8988T (cell line): ENCODE measurements at places on chromosomes 2 and 18.

- DNase-seq: no peak
Observed at GRCh38 chr2:180319586-180320405, 312.7 kb upstream of the CWC22 start.

DNA sequence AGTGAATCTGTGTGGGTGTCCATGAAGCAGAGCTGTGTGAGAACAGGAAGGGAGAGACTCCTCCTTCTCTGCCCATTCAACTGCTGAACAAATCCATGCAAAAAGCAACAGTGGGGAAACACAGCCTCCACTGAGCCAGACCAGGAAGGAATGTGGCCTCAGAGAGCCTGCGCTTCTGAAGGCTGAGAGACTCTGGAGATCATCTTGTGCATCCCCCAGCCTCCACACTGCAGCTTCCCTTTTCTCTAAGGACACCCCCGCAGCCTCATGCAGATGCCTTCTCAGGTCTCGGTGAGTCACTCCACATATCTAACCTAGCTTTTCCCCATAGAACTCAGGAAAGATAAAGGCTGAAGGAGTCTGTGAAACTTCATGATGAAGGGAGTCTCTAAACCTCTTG, 402.9 kb downstream of the TNS1 start:
- DNase-seq: no peak

GRCh38 chr2:143282684-143283083, 153.5 kb downstream of the ARHGAP15 start:
- DNase-seq: no peak

DNA sequence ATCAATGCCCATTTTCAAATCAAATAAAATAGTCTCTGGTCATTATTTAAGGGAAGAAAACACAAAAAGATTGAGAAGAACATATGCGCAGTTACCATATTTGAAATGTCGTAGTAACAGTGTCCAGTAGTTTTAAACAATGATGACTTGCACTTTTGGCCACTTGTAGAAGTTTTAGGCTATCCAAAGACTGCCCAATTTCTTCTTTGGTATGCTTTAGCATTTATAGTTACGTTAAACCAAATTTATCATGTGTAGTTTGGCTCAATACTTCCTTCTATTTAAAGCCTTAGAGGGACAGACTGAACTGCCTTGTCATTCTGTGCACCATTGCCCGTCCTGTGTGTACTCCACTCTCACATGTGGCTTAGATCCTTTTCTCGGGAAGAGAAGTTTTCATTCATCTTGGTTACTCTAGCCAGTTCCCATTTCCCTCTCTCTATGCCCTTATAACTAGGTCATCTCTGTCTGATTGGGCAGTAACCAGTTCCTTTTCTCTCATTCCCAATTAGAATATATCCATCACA, 84.8 kb upstream of the TTN start:
- no peak for DNase-seq

DNA sequence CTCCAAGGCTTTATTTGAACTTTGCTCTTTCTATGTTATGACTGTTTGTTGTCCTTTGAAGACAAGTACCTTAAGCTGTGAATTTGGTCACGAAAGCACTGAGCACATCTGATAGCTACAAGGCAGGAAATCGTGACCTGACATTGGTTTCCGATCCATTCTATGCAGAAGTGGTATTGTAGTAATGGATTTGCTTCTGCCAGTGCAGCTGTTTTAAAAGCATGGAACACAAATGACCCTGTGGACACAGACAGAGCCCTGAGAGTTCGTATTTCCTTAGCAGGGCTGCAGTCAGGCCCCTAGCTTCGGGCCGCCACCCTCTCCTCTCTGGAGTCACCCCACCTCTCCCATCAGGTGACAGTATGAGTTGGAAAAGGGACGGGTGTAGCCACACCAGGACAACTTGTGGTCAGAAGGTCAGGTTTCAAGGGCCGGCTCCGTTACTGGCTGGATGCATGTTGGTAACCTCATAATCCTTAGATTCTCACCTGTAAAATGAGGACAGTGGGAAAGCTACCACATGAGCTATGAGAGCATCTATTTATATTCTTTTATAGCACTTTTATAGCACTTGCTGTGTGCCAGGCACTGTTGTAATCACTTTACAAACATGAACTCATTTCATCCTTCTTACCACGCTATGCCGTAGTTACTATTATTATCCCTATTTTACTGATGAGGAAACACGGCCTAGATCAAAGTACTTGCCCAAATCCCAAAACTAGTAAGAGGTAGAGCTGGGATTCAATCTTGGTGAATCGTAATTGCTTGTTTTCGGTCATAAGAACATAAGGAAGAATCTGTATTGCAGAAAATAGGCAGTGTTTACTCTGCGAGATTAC, 70.2 kb downstream of the SPATS2L start:
- DNase-seq: no peak

DNA sequence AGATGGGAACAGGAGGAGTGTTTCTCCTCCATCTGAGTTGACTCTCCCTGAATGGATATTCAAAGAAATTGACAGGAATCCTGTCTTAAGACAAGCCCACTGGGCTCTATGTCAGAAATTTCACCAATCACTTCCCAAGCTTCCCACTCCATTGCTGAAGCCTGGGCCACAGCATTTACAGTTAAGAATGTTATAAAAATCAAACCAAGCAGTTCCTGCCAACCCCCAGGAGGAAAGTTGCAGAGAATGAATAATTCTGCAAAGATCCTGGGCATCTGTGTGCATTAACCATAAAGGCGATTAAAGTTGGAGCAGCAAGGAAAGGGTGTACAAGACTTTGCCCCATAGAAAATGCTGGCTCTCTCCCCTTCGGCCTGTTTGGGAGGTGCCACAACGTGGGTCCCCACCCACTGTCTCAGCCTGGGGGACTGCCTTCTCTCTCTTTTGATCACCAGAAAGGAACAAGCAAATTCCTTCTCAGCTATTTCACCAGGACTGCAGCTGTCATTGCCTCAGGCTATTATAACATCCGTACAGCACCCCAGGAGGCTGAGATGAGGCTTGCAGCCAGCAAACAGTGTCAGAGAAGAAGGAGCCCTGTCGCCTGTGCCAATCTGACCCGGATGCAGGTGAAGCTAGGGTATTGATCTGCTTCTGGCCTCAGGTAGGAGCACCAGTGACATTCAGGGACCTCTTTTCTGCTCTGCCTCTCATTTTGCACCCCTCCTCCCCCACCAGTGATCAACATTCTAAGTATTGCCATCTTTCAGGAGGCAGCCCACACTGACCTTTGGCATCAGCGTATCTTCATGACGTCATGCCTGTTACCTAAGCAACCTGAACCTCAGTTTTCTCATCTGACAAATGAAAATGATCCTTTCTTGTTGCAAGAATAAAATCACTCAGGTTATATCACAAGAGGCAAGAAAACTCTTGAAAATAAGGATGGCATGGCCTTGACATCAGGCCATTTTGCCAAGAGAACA, 219.0 kb downstream of the SH3BP4 start:
- peak; percentile 48 for DNase-seq

- DNase-seq: no peak
Observed at GRCh38 chr2:112846031-112846430, 9.5 kb upstream of the IL1B start.

- DNase-seq: no peak
Observed at GRCh38 chr2:88764141-88764849, 72.8 kb downstream of the RPIA start.

- DNase-seq: no peak
Observed at GRCh38 chr2:203841654-203842053, 25.9 kb upstream of the CTLA4 start.

- DNase-seq: no peak
Observed at GRCh38 chr2:437756-438393, 150.0 kb upstream of the ALKAL2 start.

DNA sequence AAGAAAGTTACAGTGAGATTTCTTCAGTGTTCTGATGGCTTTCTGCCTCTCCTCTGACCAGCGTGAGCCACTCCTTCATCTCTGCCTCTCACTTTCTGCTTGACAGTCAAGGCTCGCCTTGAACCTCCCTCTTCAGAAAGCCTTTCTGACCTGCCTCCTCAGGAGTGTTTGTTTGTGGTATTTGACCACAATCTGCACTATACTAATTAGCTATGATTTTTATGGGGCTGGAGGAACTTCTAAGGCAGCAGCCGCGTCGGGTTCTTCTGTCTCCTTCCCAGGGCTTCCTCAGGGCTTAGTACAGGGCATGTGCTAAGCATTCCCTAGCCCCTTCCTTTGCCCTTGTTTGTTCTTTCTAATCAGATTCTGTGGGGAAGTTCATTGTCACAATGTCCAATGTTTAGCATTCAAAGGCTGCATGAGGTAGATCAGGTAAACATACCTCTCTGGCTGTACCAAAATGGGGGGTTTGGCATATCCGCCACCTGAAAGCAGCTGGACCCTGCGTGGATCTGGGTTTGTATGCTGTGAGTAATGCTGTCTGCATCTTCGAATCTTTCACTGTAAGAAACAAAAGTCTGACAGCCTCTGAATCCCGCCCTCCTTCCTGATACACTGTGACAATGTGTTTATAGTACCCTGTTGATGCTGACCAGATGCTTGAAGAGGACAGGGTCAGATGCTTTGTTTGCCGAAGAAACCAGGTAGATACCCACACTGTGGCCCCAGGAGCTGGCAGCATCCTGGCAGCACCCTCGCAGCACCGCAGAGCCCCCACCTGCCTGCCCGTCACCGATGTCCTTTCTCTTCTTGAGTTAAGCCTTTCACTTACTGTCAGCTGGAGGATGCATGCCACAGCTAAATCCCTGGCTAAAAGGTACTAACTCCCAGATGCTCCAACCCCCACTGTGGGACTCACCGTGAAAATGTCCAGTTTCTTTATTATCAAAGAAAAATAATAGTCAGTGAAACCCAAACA, 260.8 kb upstream of the HDAC4 start:
- DNase-seq: no peak

DNA sequence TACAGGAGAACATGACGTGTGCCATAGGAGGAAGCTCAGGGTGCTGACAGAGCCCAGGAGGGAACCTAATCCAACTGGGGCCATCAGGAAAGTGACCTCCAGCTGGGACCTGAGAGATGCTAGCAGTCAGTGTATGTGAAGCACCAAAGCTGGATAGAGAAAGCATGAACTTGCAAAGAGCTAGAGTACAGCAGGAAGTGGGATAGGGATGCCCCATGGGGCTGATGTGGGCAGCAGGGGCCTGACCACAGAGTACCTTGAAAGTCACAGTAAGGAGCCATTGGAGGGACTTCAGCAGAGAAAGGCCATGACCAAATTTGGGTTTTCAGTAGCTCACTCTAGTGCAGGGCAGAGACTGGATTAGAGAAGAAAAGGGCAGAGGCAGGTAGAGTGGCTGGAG, 91.6 kb upstream of the TTC39C start:
- DNase-seq: no peak

DNA sequence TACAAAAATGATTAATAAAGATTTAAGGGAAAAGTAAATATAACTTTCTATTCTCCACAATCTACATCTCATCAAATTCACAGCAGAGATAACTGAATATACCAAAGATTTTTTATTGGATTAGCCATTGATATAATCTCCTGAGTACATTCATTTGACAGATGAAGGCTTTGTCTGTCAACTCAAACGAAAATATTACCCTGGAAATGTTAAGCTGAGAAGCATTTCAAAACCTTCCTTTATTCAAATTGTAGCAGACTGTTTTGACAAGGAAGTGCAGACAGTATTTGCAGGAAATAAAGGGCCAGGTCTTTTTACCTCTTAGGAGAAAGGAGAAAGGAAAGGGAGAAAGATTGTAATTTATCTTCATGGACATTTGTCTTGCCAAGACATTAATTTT, 473.5 kb downstream of the TMEM182 start:
- no peak for DNase-seq

DNA sequence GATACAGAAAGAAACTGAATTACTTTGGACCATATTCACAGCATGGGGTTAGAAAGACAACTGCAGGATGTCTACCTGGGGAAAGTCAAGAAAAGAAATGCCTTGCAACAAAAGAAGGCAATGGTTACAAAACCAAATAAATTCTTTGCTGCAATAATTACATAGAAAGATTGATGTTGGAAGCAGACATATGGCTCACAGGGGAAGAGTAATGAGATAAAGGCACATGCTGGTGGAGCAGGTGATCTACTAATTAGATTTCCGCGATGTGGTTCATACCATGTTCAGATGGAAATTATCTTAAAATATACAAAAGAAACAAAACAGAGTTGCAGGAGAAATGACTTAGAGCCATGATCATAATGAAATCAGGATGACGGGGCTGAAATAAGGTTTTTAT, 718.8 kb upstream of the PKDCC start:
- no peak for DNase-seq

DNA sequence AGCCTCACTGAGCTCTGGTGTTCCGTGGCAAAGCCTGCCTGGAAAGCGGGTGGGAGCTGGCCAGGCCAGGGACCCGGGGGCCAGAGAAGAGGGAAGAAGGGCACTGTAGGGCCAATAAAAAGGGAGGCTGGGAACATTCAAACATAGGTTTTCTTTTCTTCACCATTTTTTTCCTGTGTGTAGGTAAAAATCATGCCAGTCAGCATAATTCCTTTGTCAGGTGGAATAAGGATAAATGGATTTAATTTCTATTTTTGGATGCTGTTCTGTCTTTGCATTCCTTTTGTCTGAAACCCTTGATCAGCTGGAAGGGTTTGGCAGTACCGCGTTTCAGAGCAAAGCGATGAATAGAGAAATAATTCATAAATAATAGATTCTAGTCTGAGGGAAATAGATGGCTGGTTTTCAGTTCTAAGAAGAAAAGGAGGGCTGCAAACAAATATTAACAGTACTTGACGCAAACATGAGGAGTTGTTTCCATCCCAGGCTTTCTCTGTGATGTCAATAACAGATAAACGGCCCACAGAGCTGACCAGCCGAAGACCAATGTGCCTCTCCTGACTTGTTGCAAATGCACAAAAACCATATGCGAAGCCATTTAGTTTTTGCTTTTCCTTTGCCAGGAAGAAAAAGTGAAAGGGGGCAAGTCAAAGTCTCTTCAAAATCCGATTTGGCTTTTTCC, 384.4 kb downstream of the TSN start:
- DNase-seq: no peak

DNA sequence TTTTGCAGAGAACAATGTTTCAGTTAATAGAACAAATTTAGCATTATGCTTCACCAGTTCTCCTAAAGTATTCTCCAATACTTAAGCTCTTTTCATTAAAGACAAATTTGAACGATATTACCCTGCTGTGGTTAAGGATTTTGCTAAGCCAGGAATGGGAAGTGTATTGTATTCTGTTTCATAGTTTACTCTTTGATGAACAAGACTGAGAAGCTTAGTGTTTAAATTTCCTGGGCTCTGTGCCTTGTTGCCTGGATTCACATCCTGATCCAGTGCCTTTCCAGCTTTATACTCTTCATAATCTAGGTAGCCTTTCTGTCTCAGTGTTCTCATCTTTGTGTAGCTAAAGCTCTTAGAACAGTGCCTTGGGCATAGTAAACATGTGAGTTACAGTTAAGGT, 58.6 kb upstream of the GLS start:
- DNase-seq: no peak

DNA sequence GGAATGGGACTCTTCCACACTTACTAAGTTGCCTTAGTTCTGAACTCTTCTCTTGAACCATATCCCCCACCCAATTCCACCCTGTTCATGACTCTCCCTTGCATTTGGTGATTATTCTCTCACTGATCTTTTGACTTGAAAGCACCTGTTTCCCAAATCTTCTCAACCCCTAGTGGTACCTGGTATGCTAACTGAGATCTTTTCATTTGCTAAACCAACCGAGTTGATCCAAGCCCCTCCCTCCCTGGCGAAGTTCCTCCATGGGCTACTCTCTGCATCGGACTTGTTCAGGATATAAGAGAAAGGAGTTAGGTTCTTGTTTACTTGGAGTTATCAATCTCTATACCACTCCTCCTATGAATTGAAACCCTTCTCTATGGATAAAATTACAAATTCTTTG, 593.5 kb downstream of the BCL11A start:
- DNase-seq: no peak

GRCh38 chr2:239275044-239275685, 125.7 kb downstream of the HDAC4 start:
- peak; percentile 66 for DNase-seq

GRCh38 chr18:47345291-47345690, 93.8 kb upstream of the SKOR2 start:
- no peak for DNase-seq
